NCI-H1436 treated with DMSO at 0.1 percent for 48 hours (cell line): ENCODE measurements at places on chromosomes 5 and 9.

- no peak for DNase-seq
Observed at GRCh38 chr5:102312586-102313370, 16.7 kb upstream of the SLCO4C1 start.

DNA sequence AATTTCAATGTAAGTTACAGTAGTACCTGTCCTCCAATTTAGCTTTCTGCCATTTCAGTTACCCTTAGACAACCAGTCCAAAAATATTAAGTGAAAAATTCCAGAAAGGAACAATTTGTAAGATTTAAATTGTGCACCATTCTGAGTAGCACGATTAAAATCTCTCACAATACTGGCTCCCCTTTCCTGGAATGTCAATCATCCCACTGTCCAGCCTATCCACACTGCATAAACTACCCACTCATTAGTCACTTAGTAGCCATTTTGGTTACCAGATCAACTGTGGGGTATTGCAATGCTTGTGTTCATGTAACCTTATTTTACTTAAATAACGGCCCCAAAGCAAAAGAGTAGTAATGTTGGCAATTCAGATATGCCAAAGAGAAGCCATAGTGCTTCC is 11.6 kb downstream of the KIF24 start:
- no peak for DNase-seq

DNA sequence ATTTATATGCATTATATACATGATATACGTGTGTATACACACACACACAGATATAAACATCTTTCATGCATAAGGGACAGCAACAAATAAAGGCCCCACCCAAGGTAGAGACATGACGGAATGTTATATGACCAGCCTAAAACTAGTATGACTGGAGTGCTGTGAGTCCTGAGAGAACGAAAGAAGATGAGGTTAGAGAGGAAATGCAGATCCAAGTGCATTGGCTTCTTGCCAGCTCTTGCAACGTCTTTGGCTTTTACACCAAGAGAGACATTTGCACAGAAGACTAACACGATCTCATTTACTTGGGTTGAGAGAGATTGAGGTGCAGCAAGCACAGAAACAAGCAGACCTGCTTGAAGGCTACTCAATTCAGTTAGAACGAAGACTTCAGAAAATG is 23.0 kb downstream of the CDH10 start:
- no peak for DNase-seq

GRCh38 chr5:26121338-26121737 is 917.0 kb downstream of the CDH9 start:
- DNase-seq: no peak

DNA sequence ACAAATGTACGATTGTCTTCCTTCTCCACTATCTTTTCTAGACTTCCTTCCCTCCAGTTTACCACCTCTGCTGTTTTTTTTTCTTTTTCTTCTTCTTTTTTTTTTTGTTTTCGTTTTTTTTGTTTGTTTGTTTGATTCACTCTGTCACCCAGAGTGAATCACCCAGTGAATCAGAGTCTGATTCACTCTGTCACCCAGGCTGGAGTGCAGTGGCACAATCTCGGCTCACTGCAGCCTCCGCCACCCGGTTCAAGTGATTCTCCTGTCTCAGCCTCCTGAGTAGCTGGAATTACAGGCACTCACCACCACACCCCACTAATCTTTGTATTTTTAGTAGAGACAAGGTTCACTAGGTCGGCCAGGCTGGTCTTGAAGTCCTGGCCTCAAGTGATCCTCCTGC is 375.7 kb downstream of the NTRK2 start:
- no peak for DNase-seq

DNA sequence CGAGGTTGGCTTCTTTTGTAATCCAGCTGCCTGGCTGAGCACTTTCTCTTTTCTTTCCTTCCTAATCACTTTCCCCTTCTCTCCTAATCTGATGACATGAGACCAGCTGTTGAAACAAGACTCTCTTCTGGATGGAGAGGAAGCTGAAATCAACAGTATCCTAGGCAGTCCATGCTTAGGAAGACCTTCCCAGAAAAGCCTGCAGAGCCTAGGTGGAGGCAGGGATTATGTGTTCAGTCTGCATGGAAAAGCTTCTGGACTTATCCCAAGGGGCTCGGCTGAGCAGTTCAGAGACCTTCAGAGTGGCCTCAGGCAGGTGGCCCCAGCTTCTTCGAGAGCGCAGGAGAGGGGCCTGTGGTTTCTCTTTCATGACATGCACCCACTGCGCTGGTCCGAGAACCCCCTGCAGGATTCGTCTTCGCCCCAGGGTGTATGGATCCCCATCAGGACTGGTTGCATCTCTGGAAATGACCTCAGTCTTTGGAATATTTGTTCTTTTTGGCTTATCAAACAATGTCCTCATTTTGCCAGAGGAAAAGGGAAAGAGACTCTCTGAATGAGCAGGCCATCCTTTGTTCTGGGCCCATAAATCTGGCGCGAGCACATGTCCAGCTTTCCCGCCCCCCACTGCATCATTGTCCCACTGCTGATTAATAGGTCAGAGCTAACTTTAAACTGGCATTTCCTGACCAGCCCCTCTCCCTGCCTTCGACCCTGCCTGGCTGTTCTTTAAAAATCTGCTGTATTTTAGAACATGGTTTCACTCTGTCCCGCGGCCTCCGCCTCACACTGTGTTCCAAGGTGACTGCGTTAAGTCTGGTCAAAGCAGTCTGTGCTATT is 177.9 kb upstream of the KLF4 start:
- no peak for DNase-seq

GRCh38 chr5:133325864-133326263 is 274.1 kb downstream of the HSPA4 start:
- no peak for DNase-seq

- peak; percentile 79 for DNase-seq
Observed at GRCh38 chr5:102668220-102668932, 86.7 kb upstream of the PAM start.
